GM18507 (cell line): ENCODE measurements at places on chromosomes 7 and 10.

DNA sequence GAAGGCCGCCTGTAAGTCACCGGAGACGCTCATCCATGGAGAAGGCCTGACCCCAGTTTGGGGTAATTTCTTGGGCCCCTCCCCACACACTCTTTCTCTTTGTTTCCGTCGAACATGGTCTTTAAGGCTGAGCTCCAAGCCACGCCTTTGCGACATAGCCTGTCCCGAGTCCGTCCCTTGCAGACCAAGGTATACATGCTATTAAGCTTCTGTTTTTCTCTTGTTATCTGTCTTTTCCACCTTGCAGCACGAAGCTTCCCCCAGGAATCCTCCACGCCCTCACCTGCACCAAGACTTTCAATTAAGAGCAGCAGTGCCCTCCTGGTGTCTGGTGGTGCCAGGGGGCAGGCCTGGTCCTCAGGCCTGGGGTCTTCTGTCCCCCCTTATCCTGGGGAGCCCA lies 4.2 kb upstream of the FAM20C start:
- DNase-seq, result no peak

DNA sequence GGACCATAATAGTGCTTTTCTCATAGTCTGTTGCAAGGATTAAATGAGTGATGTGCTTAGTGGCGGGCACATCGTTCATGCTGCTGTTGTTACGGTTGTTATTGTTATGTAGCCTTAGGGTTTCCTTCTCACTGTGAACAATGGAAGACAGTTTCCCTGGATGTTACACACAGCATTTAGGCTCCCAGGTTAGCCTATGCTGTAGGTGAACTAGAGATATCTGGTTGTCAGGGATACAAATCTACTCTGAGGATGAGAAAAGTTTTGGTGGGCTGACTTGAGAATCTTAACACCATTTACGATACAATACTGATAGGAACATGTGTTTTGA lies 14.7 kb downstream of the SH3PXD2A start:
- DNase-seq, result no peak

GRCh38 chr7:105621617-105622016 lies 40.3 kb upstream of the EFCAB10 start:
- no peak for DNase-seq

DNA sequence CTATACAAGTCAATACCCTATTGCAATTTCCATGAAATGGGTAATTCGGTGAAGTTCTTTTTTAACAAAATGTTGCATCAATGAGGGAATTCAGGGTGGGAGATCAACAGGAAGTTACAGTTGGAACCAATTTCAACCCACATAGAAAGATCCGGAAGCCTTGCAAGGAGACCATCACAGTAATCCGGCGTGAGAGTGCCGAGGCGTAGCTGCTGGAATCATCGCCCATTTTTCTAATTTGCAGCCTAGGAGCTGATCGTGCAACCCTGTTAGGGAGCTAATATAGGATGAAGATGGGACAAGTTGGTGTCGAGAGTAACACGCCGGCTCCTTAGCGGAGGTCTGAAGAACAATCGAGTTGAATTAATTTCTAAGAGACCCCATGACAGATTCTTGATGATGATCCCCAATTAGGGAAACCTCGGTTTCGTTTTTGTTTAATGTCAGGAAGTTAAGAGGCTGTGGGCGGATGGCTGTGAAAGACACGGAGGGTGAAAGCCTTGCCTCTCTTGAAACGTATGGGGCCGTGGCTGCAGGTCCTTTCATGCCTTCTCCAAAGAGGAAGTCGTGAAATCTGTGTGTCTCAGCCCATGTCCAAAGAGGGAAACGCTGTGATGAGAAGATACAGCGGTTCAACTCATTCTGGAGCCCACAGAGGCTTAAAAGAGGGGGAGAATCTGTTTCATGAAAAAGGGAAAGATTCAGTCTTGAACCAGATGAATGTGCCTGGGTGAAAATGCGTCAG lies 51.2 kb upstream of the CARD11 start:
- peak; percentile 20 for DNase-seq

DNA sequence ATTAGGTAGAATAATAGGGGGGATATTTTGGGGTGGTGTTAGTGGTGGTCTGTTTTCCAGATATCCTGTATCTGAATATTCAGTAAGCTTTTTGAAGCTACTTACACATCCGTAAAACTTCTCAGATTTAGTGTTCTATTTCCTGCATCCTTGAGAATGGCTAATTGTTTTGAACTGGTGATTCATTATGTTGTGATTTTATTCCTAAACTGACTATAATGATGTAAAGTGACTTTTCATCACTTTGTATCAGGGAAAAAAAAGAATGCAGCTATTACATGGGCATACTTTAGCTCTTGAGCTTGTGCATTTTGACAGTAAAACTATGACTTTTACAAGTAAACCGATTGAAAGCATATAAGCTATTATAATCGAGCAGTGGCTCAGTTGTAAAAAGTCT lies 18.2 kb downstream of the WAC start:
- no peak for DNase-seq

DNA sequence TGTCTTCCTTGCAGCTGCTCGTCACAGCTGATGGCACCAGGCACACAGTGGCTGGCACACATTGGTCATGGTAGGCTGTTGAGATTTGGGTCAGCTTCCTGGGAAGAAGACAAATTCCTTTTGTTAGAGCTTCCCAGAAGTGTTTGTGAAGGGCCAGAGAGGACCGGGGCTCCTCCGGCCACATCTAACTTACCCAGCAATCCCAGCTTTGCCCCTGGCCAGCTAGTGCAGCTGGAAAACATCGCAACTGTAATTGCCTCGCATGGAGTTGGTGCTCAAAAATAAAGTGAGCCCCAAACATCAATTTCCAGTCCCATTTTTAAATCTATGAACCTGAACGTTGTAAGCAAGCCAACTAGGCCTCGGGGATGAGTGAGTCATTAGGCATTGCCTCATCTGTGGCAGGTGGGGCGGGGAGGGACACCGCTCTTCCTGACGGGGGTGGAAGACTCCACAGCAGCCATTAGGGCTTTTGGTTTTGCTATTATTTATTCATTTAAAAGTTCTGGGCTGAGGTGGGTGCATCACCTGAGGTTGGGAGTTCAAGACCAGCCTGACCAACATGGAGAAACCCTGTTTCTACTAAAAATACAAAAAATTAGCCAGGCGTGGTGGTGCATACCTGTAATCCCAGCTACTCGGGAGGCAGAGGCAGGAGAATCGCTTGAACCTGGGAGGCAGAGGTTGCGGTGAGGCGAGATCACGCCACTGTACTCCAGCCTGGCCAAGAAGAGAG lies 12.4 kb downstream of the CPA5 start:
- no peak for DNase-seq

- no peak for DNase-seq
Measured at GRCh38 chr10:111993321-111993720, 190.2 kb downstream of the GPAM start.

DNA sequence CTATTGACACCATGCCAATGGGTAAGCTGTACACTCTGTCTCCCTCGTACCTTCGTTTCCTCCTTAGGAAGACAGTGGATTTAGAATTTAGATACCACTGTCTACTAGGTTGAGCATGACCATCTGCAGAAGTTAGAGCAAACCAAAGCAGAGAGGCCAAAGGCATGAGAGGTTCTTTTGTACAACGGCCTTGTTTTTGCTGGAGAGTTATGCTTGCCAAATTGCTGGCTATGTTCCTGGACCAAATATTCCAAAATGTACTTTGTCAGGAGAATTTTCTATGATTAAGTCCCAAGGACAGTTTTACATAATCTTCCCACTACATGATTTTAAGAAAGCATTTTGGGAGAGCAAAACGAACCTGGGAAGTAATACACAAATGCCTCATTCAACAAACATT lies 47.9 kb upstream of the PLCE1 start:
- no peak for DNase-seq

DNA sequence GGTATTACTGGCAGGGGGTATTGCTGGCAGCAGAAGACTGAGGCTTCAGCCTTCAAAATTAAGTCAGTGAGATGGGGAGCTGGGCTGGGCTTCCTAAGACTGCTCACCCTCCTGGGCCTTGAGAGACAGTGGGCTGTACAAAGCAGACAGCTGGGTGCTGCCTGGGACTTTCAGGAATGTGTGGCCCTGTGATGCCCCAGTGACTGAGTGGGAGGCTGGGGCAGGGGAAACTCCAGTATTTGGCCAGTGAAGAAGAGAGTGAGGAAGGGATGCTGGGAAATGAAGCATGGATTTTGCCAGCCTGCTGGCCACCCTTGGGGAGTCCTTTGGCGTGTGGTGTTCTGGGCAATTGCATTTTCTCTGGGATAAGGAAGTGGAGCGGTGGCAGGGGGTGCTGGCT lies 442 bp downstream of the ANKRD2 start:
- DNase-seq, result no peak

DNA sequence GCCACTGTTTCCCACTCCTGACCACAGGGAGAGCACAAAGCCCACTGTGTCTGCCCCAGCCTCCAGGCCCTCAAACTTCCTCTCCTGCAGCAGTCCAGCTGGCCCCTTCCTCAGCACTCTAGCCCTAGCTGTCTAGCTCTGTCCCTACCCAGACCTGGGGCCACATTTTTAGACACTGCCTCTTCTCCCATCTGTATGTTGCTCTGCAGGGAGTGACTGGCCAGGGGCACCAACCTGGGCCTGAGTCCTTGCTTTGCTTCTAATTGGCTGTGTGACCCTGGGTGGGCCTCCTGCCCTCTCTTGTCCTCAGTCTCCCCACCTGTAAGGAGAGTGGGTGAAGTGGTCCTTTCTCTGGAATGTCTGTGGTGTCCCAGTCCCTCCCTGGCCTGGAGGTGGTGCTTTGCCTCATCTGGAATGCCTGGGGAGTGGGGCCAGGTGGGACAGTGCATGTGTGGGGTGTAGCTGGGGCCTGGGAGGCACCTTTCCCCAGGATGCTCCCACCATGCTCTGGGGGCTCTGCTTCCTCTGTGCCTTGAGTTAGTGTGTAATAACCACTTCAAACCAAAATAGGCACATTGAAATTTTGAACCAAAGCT lies 25.1 kb downstream of the AQP1 start:
- DNase-seq, result no peak

GRCh38 chr7:18212758-18213157 lies 185.1 kb upstream of the PRPS1L1 start:
- DNase-seq, result no peak

DNA sequence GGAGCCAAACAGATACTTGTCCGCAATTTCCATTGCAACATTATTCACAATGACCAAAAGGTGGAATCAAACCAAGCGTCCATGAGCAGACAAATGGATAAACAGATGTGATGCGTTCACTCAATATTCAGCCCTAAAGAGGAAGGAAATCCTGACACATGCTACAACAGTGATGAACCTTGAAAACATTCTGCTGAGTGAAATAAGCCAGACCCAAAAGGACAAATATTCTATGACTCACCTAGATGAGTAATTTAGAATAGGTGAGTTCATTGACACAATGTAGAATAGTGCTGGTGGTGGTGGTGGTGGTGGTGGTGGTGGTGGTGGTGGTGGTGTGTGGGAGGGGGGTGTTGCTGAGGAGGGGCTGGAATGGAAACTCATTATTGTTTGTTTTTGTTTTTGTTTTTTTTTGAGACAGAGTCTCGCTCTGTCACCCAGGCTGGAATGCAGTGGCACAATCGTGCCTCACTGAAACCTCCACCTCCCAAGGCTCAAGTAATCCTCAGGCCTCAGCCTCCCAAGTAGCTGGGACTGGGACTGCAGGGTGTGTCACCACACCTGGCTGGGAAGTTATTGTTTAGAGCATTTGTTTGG lies 28.6 kb downstream of the SMKR1 start:
- DNase-seq, result no peak

- no peak for DNase-seq
Measured at GRCh38 chr10:102578782-102579181, 65.5 kb upstream of the TRIM8 start.

DNA sequence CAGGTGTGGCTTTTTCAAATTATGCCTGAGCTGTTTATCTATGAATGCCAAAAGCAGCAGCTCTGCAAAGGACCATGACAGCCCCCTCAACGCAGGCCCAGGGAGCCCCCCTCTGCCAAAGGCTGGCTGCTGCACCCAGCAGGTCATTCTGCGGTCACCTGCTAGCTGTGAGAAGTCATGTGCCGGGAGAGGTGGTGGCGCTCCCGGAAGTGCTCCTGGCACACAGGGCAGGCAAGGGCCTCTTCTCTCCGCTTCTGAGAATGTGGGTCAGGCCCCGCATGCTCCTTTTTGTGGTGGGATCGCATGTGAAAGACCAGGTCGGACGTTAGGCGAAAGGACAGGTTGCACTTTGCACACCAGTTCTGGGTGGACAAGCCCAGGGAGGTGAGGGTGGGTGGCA lies 16.4 kb downstream of the ZNF488 start:
- no peak for DNase-seq

GRCh38 chr10:103072276-103072675 lies 120.8 kb downstream of the NT5C2 start:
- no peak for DNase-seq

GRCh38 chr10:21518641-21519396 lies 6.7 kb downstream of the SKIDA1 start:
- no peak for DNase-seq
